ENCODE measurements at places on chromosomes 6 and 20.

- H3K36me3 ChIP-seq = no peaks in the 10 kb centered on the region
- peaks cover 31% of the 10 kb centered on the region for H3K27me3 ChIP-seq
- H3K4me1 ChIP-seq = no peaks in the 10 kb centered on the region
- DNase-seq = no peak
- no peak overlapping the region for H3K27ac ChIP-seq
These were observed 48.0 kb downstream of the NFATC2 start for GRCh38 chr20:51494241-51495110.

- no peaks in the 10 kb centered on the region for H3K4me1 ChIP-seq
- no peaks in the 10 kb centered on the region for H3K27me3 ChIP-seq
- H3K36me3 ChIP-seq = no peaks in the 10 kb centered on the region
- no peak overlapping the region for H3K27ac ChIP-seq
These were observed 17.2 kb upstream of the NOX3 start for GRCh38 chr6:155472886-155473285.

DNA sequence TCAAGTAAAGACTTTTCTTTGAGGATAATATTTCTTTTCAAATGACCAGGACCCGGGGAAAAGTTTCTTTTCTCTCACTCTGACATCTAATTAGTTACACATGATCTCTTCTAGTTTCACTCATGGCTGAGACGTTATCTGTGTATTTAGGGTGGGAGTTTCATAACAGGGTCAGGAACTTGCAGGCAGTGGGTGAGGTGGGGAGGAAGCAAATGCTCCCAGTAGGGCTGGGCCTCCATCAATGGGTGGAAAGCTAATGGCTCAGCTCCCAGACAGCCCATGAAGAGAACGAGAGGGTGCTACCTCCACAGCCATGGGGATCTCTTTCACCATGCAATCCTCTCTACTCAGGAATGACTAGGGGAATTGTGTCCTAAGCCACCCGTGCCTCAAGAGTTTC, 119.3 kb downstream of the F13A1 start:
- no peaks in the 10 kb centered on the region for H3K27me3 ChIP-seq
- no peaks in the 10 kb centered on the region for H3K4me1 ChIP-seq
- no peak overlapping the region for H3K4me3 ChIP-seq
- no peaks in the 10 kb centered on the region for H3K36me3 ChIP-seq
- no peak for DNase-seq

DNA sequence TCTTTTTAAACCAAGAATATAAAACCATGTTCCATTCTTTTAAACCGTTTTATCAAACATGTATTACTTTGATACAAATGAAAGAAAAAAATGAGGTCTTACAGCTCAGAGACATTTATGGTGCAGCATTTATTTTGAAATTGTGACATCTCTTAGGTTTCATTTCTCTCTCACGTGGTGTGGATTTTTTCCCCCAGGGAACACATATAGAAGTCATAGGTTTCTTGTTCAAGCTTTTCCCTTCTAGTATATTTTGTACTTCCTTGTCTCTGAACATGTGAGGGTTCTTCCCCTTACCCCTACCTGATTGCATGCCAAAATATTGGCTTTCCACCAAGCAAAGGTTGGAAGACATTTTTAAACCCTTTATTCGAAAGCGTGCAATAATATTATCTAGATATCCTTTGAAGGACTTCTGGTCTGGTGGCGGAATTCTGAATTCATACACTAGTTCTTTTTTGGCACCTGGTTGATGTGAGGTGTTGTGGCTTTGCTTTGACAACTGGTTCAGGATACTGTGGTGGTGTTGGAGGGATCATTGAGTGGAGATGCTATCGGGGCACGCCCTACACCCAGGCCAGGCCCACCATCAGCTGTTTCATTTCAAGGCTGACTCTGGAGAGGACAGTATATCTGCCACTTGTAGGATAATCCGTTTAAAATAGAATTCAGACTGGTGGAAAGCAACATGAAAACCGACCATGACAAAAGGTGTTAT, 5.6 kb upstream of the FAM50B start:
- H3K36me3 ChIP-seq = no peaks in the 10 kb centered on the region
- no peak overlapping the region for H3K27ac ChIP-seq
- DNase-seq = no peak
- H3K4me3 ChIP-seq = no peak overlapping the region
- H3K4me1 ChIP-seq = peaks cover 9% of the 10 kb centered on the region

DNA sequence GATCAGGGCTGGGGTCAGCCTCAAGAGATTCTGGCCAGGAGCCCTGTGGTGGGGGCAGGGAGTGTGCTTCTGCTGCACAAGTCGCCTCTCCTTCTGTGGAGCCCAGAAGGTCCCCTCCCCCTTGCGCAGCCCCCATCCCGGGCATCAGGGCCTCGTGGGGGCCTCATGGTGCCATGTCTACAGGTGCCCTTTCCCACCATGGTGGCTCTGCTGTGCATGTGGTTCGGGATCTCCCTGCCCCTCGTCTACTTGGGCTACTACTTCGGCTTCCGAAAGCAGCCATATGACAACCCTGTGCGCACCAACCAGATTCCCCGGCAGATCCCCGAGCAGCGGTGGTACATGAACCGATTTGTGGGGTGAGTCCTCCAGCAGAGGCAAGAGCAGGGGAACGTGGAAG, 48.1 kb downstream of the TM9SF4 start:
- H3K4me1 ChIP-seq = peaks cover 14% of the 10 kb centered on the region
- DNase-seq = no peak
- H3K27me3 ChIP-seq = no peaks in the 10 kb centered on the region
- H3K27ac ChIP-seq = no peak overlapping the region
- no peak overlapping the region for H3K4me3 ChIP-seq
- H3K36me3 ChIP-seq = peaks cover 76% of the 10 kb centered on the region

DNA sequence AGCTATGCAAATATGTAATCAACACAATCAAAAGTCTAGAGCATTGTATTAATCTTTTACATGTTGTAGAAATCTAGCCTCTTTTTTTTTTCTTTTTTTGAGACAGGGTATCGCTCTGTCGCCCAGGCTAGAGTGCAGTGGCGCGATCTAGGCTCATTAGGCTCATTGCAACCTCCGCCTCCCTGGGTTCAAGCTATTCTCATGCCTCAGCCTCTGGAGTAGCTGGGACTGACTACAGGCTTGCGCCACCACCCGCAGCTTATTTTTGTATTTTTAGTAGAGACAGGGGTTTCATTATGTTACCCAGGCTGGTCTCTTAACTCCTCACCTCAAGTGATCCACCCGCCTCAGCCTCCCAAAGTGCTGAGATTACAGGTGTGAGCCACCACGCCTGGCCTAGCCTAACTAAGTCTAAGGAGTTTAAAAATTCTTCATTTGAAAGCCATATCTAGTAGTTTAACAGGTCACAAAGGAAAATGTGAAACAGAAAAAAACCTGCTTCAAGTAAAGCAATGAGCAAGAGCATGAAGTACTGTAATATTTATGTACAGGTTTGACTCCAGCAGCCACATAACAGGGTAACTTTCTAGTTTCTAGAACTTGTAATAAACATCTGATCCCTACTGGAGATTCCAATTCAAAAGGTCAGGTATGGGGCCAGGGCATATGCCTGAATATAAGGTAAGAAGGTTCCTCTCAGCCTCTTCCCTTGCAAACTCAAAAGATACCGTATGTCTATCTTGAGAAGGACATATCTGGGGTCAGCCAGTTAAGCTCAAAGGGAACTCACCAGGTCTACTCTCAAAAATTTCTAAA, 4.4 kb downstream of the CPNE1 start:
- no peak for DNase-seq
- no peak overlapping the region for H3K4me3 ChIP-seq
- no peaks in the 10 kb centered on the region for H3K27me3 ChIP-seq
- H3K36me3 ChIP-seq = no peaks in the 10 kb centered on the region
- H3K27ac ChIP-seq = peak overlapping the region; percentile 40
- H3K4me1 ChIP-seq = peaks cover 5% of the 10 kb centered on the region

DNA sequence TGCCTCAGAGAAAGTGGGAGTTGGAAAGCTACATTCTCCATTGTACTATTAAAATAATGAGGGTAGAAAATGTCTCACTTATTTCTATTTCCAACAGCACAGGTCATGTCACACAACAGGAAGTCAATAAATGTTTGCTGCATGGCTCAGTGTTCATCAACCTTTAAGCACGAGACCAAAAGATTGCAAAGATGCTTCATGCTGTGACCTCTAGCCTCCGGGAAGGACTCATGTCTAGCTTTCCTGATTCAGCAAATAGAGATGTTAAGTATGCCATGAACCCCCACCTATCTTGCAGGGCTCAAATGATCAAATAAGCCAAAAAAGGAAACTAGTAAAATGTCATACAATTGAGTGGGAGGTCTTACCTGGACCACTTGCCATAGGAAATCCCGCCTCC, 57.4 kb downstream of the NCOA6 start:
- peaks cover 71% of the 10 kb centered on the region for H3K36me3 ChIP-seq
- no peaks in the 10 kb centered on the region for H3K27me3 ChIP-seq
- H3K4me1 ChIP-seq = peaks cover 12% of the 10 kb centered on the region
- DNase-seq = peak; percentile 64
- no peak overlapping the region for H3K4me3 ChIP-seq

- peaks cover 12% of the 10 kb centered on the region for H3K36me3 ChIP-seq
- peak; percentile 18 for DNase-seq
- H3K4me1 ChIP-seq = peaks cover 16% of the 10 kb centered on the region
- no peaks in the 10 kb centered on the region for H3K27me3 ChIP-seq
These were observed 53.3 kb downstream of the SLC22A23 start for GRCh38 chr6:3403238-3404173.

DNA sequence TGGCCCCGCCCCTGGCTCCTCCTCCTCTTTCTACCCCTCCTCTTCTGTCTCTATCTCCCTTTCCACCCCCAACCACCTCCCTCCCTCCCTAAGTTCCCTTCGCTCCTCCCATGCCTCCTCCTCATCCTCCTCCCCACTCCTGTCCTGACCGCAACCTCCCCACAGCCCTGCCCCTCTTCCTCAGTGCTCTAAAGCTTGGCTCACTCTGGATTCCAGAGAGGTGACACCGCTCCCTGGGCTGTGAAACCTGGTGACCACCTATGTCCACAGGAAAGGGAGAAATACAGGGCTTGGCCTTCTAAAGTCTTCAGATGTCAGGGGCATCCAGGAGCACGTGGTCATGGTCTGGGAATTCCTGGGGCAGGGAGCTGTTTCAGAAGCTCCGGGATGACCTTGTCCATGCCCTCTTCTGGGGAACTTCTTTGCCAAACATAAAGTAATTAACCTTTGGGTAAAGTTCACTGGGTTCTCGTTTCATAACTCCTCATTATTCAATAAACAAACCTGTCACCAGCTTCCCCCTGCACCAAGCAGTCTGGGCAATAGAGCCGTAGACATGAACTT, 345 bp upstream of the CST5 start:
- H3K4me1 ChIP-seq = peaks cover 17% of the 10 kb centered on the region
- DNase-seq = no peak
- no peak overlapping the region for H3K4me3 ChIP-seq
- H3K27me3 ChIP-seq = no peaks in the 10 kb centered on the region

GRCh38 chr20:18748987-18749386, 64.6 kb upstream of the SCP2D1 start:
- H3K27me3 ChIP-seq = no peaks in the 10 kb centered on the region
- H3K27ac ChIP-seq = no peak overlapping the region
- no peak overlapping the region for H3K4me3 ChIP-seq
- no peaks in the 10 kb centered on the region for H3K4me1 ChIP-seq
- DNase-seq = no peak

- H3K27ac ChIP-seq = no peak overlapping the region
- no peaks in the 10 kb centered on the region for H3K36me3 ChIP-seq
- H3K4me1 ChIP-seq = no peaks in the 10 kb centered on the region
These were observed 28.0 kb upstream of the PHACTR3 start for GRCh38 chr20:59576216-59576953.

DNA sequence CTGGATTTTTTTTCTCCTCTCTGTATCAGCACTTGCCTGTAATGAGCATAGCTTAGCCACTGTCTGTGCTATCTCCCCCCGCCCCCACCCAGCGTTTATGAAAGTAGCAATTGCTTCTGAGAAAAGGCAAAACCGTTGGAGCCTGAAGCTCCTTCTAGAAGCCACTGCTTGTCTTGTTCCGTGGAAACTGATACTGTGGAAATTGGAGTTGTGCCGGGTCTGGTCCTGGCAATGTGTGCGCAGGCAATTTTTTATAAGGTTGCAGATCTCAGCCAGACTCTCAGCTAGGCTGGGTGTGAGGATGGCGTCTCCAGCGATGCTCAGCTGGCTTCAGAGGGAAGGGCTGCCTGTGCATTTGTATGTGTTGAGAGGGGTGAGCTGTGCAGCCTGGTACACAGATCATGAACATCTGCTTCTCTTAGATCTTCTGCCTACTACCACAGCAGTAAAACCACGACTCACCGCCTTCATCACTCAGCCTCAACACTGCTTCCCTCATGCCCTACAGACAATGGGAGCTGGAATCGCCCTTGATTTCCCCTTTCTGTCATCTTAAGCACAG, 72.4 kb upstream of the GTSF1L start:
- peak; percentile 7 for DNase-seq
- no peaks in the 10 kb centered on the region for H3K36me3 ChIP-seq
- no peak overlapping the region for H3K4me3 ChIP-seq
- no peak overlapping the region for H3K27ac ChIP-seq
- peaks cover 42% of the 10 kb centered on the region for H3K27me3 ChIP-seq

- peaks cover 10% of the 10 kb centered on the region for H3K4me1 ChIP-seq
- no peaks in the 10 kb centered on the region for H3K27me3 ChIP-seq
- DNase-seq = no peak
- H3K36me3 ChIP-seq = no peaks in the 10 kb centered on the region
- H3K4me3 ChIP-seq = no peak overlapping the region
- no peak overlapping the region for H3K27ac ChIP-seq
These were observed 4.7 kb upstream of the SPAG4 start for GRCh38 chr20:35610833-35611427.

DNA sequence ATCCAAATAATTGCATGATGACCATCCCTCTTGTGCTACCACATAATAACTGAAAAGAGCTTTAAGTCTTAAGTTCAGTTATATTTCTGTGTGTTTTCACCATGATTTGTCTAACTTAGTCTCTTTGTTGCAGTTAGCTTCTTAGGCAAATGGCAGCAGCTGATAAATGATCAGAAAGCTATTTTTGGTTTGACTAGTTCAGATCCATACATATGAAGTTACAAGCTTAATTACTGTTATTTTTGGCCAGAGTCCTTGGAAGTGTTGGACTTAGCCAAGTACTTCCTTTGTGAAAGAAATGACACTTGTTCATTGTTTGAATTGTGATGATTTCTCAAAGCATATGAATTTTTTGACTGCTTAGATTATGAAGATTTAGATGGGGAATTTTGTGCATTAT, 54.2 kb downstream of the HIVEP1 start:
- H3K36me3 ChIP-seq = no peaks in the 10 kb centered on the region
- no peak for DNase-seq
- no peaks in the 10 kb centered on the region for H3K27me3 ChIP-seq

- H3K27me3 ChIP-seq = no peaks in the 10 kb centered on the region
- H3K4me1 ChIP-seq = peaks cover 27% of the 10 kb centered on the region
- no peak for DNase-seq
These were observed 29.7 kb downstream of the FYN start for GRCh38 chr6:111843347-111844147.

DNA sequence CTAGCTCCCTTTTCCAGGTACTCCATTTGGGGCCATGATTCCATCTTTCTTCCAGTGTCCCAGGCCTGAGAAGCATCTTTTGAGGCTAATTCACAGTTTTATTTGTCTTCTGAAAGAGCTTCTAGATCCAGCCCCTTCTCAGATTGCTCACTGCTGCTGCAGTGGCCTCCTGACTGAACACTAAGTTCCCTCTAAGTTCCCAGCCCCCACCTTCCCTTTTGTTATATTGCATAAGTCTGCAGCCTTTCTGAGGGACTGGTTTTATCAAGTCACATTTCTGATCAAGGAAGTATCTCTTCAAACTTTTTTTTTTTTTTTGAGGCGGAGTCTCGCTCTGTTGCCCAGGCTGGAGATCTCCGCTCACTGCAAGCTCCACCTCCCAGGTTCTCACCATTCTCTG, 10.7 kb downstream of the MAPRE1 start:
- H3K27me3 ChIP-seq = no peaks in the 10 kb centered on the region
- DNase-seq = peak; percentile 42
- no peak overlapping the region for H3K27ac ChIP-seq
- H3K4me1 ChIP-seq = peaks cover 12% of the 10 kb centered on the region
- H3K4me3 ChIP-seq = peak overlapping the region; percentile 45
- peaks cover 29% of the 10 kb centered on the region for H3K36me3 ChIP-seq
